ENCODE measurements at places on chromosomes 16 and 17. TPM values are rescaled to one million over a fixed set of nuclear protein-coding genes. Genes with fewer than 3 reads are reported as not detected.

GRCh38 chr17:78599419-78599818 lies 22.2 kb upstream of the DNAH17 start:
- no peak for DNase-seq

DNA sequence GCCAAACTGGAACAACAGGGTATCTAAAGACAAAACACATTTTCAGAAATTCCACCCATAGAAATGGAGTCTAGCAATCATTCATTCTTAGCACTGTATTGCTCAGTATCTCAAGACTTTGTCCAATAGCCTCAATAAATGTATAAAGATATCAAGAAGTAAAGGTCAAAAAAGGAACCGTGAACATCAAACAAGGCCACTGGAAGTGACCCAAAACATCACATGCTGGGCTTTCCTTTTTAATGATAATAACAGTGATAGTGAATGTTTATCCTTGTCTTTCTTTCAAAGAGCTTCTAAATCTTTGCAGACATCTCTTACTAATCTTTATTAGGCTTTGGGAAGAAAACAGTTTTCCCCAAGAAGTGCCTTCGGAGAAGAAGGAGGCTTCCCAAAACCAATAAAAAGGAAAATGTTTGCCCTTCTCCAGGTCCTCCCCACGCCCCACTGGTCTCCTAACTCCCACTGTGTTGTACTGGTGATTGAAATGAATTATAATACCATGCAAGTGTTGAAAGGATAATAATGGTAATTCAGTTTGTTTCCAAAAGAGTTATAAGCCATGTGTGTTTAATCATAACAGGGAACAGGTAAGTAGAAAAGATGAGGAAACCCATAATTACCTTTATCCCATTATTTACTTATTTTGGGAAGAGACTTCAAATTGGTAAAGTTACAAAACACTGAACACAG lies 18.6 kb downstream of the RNF43 start:
- DNase-seq, result no peak

DNA sequence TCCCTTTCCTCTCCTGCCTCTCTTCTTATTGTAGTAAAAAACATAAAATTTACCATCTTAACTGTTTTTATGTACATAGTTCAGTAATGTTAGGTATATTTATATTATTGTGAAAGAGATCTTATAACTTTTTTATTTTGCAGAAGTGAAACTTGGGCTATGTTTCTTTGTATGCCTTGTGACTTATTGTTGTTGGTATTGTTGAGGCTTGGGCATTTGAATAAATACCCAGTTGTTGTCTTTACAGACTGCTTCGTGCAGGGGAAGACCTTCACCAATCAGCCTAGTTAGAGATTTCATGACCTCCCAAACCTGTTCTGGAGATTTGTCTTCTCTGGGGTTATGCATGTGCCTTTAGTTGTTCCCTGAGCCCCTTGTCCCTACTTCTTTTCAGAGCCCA lies 31.9 kb downstream of the REXO5 start:
- no peak for DNase-seq

DNA sequence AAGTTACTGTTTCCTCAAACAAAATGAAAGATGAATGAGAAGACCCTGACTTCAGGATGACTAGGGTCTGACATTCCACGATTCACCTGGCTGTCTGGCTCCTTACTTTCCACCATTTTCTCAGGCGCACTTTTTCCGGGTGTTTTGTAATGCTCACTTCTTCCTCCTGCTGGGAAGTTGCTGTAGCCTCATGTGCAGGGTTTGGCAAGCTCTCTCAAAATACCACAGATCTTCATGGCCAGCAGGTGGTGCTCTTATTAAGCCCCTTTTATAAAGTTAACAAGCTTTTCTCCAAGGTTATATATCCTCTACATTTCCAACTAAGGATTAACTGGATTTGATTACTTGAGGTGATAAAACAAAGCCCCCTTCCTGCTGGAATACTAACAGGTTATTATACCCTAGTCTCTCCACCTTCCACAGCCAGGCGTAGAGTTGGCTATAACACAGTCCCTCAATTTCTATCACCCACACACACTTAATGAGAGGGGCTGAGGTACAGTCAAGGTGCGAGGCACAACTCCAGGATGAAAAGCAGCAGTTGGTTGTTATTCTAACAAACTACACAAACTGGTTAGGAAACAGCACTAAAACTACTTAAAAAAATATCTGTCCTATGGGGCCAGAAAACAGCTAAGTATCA lies 45.4 kb downstream of the STH start:
- peak; percentile 87 for DNase-seq

GRCh38 chr16:89697161-89697615 lies 4.3 kb downstream of the SPATA2L start:
- DNase-seq, result no peak

DNA sequence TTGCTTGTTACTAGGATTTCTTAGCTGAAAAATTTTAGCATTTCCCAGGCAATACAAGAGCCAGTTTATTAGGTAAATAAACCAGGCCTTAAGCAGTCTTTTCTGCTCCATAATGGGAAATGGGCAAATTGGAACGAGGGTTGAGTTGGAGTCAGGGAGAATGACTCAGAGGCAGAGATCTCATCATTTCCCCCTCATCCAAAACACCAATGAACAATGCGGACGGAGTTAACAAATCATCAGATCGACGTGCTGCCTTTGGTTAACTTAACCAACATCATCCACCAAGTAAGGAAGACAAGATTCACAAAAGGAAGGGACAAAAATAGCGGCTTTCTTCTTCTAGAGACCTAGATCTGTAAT lies 243.5 kb downstream of the STX8 start:
- DNase-seq, result no peak

GRCh38 chr17:33661975-33662374 lies 368.9 kb upstream of the ASIC2 start:
- DNase-seq, result no peak

GRCh38 chr16:47019568-47019967 lies 46.1 kb upstream of the DNAJA2 start:
- no peak for DNase-seq

DNA sequence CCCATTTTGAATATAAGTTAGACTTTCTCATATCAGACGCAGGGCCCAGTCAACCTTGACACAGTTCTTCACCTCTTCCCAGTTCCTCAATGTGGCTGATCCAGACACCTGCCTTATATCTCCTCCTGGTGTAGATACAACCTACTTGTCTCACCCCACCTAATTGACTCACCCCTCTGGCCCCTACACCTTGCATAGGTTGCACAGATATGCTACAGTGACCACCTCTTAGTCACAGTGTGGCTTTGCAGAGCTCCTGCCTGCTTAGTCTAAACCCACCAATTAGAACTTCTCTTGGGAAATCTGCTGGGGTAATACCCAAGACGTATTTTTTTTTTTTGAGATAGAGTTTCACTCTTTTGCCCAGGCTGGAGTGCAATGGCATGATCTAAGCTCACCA lies 16.8 kb downstream of the CHP2 start:
- no peak for DNase-seq

GRCh38 chr17:75557075-75557851 lies 30.3 kb upstream of the MYO15B start:
- DNase-seq, result peak; percentile 93

GRCh38 chr17:53807286-53807685 lies 15.4 kb upstream of the KIF2B start:
- DNase-seq, result no peak

SLC5A10 gene
- total RNA-seq, result not detected

PIK3R5 gene
- total RNA-seq, result 17.1 TPM

PPP1R27 gene
- not detected for total RNA-seq

MEOX1 gene
- 5.0 TPM for total RNA-seq

IL34 gene
- total RNA-seq, result 3.5 TPM

CCDC154 gene
- total RNA-seq, result 3.6 TPM

All from mucosa of gallbladder (tissue), 1 donor.